ENCODE measurements at places on chromosomes 13 and 19.
A peak's percentile ranks its signal among the peaks of the same experiment; 100 is the strongest.

DNA sequence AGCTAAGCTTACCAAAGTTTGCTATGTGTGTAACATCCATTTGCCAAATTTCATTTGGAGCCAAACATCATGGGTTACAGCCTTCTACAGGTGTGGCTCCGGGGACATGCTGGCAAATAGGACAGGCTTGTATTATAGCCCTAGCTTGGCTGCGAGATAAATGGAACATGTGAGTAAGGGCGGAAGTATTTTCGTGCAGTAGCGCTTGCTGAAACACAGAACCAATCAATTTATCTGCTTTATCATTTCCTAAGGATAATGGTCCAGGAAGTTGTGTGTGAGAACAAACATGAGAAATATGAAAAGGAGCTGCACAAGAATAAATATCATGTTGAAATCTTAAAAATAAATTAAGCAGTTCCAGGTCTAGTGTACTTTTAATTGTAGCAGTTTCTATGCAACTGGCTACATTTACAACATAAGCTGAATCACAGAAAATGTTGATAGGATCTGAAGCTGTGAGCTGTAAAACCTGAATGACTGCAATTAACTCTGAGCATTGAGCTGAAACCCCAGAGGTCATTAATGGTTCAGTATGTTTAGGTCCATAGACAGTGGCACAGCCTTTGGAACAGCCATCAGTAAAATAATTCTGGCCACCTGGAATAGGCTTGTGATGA, 22.2 kb upstream of the ZNF100 start:
- no peak for DNase-seq

DNA sequence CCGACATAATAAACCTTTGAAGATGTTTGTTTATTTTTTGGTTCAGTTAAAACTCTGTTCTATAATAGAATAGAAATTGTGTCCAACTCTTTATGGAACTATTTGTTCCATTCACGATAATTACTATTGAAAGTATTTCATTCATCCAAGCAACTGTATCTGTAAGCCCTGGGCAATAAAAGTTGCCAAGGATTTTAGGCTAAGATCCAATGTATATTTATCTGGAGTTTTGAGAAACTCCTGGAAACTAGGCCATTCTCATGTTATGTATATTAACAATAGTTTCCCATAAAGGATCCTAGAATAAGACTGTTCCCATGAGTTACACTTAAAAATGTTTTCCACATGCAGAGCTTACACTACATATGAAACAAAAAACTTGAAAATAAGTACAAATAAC, 261.6 kb downstream of the SLITRK6 start:
- no peaks in the 10 kb centered on the region for H3K4me1 ChIP-seq
- H3K27me3 ChIP-seq: no peaks in the 10 kb centered on the region
- H3K4me3 ChIP-seq: no peak overlapping the region
- H3K27ac ChIP-seq: no peak overlapping the region
- no peak for DNase-seq

DNA sequence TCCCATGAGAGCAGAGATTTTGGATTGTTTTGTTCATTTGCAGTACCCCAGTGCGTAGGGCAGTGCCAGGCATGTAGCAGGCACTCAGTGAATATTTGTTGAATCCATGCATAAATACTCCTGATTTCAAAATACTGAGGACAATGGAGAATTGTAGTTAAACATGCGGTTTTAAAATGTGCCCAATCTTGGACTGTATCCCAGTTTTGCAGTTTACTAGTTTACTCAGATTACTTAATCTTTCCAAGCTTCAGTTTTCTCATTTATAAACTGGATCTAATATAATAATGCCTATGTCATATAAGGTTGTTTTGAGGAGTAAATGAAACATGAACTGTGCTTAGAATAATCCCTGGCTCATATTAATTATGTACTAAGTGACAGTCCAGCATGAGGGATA, 39.0 kb downstream of the RCBTB2 start:
- H3K27me3 ChIP-seq: no peaks in the 10 kb centered on the region
- peaks cover 11% of the 10 kb centered on the region for H3K4me1 ChIP-seq
- H3K27ac ChIP-seq: no peak overlapping the region
- H3K36me3 ChIP-seq: no peaks in the 10 kb centered on the region

- H3K4me3 ChIP-seq: no peak overlapping the region
- H3K36me3 ChIP-seq: no peaks in the 10 kb centered on the region
- no peaks in the 10 kb centered on the region for H3K27me3 ChIP-seq
- DNase-seq: no peak
- peaks cover 6% of the 10 kb centered on the region for H3K4me1 ChIP-seq
Observed at GRCh38 chr19:33903489-33903850, 106.8 kb downstream of the KCTD15 start.

- no peaks in the 10 kb centered on the region for H3K27me3 ChIP-seq
- H3K27ac ChIP-seq: no peak overlapping the region
Observed at GRCh38 chr13:99294958-99295357, 12.2 kb downstream of the GPR183 start.

DNA sequence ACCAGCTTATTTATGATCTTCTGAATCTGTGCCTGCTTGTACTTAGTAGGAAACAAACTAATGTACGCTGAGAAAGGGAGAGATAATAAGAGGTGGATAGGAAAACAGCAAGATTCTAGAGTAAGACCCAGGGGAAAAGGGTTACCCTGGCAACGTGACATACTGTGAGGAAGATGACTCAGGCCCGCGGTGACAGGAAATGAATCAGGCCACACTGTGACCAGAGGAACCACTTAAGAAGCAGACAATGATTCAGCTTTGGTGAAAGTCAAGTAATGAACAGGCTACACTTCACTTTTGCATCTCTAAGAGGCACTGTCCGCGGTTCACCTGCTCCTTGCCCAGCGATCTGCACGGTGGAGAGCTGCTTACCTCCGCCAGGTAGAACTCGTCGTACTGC, 158.2 kb downstream of the NALCN start:
- H3K36me3 ChIP-seq: no peaks in the 10 kb centered on the region
- no peak overlapping the region for H3K4me3 ChIP-seq
- no peaks in the 10 kb centered on the region for H3K4me1 ChIP-seq
- DNase-seq: no peak
- H3K27ac ChIP-seq: no peak overlapping the region
- H3K27me3 ChIP-seq: peaks cover 2% of the 10 kb centered on the region

DNA sequence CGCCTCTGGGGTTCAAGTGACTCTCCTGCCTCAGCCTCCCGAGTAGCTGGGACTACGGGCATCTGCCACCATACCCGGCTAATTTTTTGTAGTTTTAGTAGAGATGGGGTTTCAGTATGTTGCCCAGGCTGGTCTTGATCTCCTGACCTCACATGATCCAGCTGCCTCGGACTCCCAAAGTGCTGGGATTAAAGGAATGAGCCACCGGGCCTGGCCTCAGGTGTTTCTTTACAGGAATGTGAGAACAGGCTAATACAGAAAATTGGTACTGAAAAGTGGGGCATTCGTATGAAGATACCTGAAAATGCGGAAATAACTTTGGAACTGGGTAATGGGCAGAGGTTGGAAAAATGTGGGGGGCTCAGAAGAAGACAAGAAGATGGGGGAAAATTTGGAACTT, 2.8 kb upstream of the CDC16 start:
- DNase-seq: no peak
- H3K27me3 ChIP-seq: no peaks in the 10 kb centered on the region
- H3K27ac ChIP-seq: no peak overlapping the region
- H3K36me3 ChIP-seq: no peaks in the 10 kb centered on the region

DNA sequence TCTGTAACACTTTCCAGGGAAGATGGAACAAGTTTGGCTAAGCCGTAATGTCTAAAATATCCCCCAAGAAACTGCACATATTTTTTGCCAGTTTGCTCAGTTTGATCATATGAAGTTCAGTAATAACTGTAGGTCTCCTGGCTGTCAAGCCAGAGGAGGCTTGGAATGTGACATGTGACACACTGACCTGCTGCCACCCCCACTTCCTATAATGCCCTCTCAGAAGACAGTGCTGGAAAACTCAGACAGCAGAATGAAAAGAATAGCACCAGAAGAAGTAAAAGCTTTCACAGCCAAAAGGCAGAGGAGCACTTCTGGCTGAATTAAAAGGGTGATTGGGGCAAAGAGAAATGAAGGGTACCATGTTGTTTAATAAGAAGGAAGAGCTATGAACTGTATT, 67.4 kb upstream of the UBAC2 start:
- DNase-seq: no peak
- no peaks in the 10 kb centered on the region for H3K4me1 ChIP-seq
- H3K27ac ChIP-seq: no peak overlapping the region
- H3K4me3 ChIP-seq: no peak overlapping the region
- no peaks in the 10 kb centered on the region for H3K27me3 ChIP-seq
- H3K36me3 ChIP-seq: no peaks in the 10 kb centered on the region

DNA sequence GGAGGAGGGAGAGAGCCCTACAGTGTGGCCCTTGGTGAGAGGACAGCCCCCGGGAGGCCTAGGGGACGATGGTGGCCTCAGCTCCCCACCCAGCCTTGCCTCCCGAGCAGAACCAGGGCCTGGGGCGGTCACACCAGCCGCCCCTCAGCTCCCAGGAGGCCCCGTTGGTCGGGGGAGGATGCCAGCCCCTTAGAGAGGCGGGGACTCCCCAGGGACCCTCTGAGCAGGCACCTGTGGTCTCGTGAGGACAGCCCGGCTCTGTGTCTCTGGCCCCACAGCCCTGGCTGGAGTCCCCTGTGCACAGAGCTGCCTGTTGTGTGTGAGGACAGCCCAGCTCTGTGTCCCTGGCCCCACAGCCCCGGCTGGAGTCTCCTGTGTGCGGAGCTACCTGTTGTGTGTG, 158.8 kb downstream of the KDM4B start:
- DNase-seq: no peak
- no peak overlapping the region for H3K4me3 ChIP-seq
- no peaks in the 10 kb centered on the region for H3K27me3 ChIP-seq
- peaks cover 22% of the 10 kb centered on the region for H3K4me1 ChIP-seq
- peaks cover 2% of the 10 kb centered on the region for H3K36me3 ChIP-seq

GRCh38 chr19:43474986-43475705, 9.7 kb upstream of the LYPD3 start:
- no peaks in the 10 kb centered on the region for H3K27me3 ChIP-seq
- H3K4me3 ChIP-seq: peak overlapping the region; percentile 2
- DNase-seq: peak; percentile 94
- H3K36me3 ChIP-seq: peaks cover 12% of the 10 kb centered on the region
- H3K27ac ChIP-seq: peak overlapping the region; percentile 65

DNA sequence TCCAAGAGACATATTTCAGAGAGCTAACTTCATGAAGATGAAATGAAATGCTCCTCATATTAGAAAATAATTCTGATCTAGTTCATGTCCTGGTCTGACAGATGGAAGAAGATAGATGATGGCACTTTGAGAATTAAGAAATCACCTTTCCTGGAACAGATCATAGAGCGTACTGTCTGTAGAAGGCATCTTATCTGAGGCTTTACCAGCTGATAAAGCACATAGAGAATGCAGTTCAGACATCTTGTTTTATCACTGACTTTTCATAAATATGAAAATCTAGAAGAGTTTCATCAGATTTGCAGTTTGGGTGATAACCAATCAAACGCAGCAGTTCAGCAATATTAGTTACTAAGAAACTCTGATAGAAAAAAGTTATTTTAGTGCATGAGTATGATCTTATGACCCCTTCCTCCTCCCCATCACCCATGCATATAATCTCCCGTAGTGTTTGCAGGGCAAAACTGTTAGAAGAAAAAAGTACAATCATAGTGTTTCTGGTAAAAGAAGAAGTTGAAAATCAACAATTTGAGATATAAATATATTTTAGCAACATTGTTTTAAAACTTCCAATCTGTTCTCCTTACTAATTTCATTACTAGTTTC, 585.2 kb downstream of the PCDH9 start:
- no peaks in the 10 kb centered on the region for H3K27me3 ChIP-seq
- DNase-seq: no peak
- H3K27ac ChIP-seq: no peak overlapping the region
- H3K4me1 ChIP-seq: no peaks in the 10 kb centered on the region

- peak overlapping the region; percentile 89 for H3K27ac ChIP-seq
- no peaks in the 10 kb centered on the region for H3K27me3 ChIP-seq
- DNase-seq: no peak
- no peak overlapping the region for H3K4me3 ChIP-seq
- H3K36me3 ChIP-seq: no peaks in the 10 kb centered on the region
Observed at GRCh38 chr13:33279414-33280278, 5.9 kb downstream of the STARD13 start.

- DNase-seq: no peak
- no peak overlapping the region for H3K4me3 ChIP-seq
- peaks cover 11% of the 10 kb centered on the region for H3K27me3 ChIP-seq
- no peaks in the 10 kb centered on the region for H3K4me1 ChIP-seq
- H3K27ac ChIP-seq: no peak overlapping the region
Observed at GRCh38 chr13:91311491-91311890, 36.0 kb upstream of the MIR17HG start.

GRCh38 chr13:99301913-99302636, 5.1 kb downstream of the GPR183 start:
- no peak overlapping the region for H3K4me3 ChIP-seq
- no peaks in the 10 kb centered on the region for H3K36me3 ChIP-seq
- DNase-seq: no peak
- no peaks in the 10 kb centered on the region for H3K4me1 ChIP-seq
- H3K27ac ChIP-seq: no peak overlapping the region

DNA sequence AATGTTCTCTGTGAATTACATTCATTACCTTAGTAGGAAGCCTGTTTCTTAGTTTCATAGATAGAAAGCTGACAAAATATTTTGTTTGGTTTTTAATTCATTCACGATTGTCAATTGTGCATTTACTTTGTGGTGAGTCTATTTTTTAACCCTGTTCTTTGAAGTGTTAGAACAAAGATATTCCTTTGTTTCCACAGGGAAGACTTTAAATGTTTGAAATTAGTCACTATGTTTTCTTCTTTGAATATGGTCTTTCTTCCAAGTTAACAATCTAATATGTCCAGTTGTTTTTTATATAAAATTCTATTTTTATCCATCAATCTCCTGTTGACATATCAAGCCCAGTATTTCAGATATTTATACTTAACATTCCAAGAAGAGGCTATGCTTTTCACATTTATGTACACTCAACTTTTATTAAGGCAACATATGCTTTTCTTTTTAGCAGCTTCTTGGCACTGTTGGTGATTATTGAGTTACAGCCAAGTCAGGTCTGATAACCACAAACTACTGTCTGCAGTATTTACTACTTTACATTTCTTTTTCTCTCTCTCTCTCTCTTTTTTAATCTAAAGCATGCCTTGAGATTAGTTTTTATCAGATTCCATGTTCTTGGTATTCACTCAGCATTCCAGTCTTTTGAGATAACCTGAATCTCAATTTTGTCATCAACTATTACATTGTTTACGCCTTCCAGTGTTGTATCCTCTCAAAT, 812.8 kb upstream of the SLC10A2 start:
- H3K4me1 ChIP-seq: no peaks in the 10 kb centered on the region
- H3K36me3 ChIP-seq: no peaks in the 10 kb centered on the region
- H3K27ac ChIP-seq: no peak overlapping the region
- H3K27me3 ChIP-seq: no peaks in the 10 kb centered on the region
- H3K4me3 ChIP-seq: no peak overlapping the region
- DNase-seq: no peak
